ENCODE measurements at places on chromosomes 2 and 18.

DNA sequence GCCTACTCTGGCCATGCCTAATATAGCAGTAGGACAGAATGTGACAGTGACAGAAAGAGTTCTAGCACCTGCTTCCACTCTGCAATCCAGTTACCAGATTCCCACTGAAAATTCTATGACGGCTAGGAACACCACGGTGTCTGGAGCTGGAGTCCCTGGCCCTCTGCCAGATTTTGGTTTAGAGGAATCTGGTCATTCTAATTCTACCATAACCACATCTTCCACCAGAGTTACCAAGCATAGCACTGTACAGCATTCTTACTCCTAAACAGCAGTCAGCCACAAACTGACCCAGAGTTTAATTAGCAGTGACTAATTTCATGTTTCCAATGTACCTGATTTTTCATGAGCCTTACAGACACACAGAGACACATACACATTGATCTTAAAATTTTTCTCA lies 45.2 kb upstream of the TTR start:
- no peak for DNase-seq

DNA sequence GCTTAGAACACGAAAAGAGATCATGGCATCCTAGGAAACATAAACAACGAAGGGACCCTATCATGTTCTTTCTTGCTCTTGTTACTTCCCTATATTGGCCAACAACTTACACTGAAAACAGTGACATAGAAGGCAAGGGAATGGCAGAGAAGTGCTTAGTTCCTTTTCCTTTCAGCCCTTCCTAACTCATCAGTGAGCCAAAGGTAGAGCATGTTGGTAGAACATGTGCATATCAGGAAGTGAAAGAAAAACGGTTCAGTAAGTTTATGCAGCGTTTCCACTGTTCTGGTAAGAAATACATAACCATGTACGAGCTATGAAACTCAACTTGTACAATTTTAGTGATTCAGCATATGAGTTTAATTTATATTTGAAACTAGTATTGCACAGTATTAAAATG lies 21.7 kb downstream of the AKAIN1 start:
- DNase-seq = no peak

DNA sequence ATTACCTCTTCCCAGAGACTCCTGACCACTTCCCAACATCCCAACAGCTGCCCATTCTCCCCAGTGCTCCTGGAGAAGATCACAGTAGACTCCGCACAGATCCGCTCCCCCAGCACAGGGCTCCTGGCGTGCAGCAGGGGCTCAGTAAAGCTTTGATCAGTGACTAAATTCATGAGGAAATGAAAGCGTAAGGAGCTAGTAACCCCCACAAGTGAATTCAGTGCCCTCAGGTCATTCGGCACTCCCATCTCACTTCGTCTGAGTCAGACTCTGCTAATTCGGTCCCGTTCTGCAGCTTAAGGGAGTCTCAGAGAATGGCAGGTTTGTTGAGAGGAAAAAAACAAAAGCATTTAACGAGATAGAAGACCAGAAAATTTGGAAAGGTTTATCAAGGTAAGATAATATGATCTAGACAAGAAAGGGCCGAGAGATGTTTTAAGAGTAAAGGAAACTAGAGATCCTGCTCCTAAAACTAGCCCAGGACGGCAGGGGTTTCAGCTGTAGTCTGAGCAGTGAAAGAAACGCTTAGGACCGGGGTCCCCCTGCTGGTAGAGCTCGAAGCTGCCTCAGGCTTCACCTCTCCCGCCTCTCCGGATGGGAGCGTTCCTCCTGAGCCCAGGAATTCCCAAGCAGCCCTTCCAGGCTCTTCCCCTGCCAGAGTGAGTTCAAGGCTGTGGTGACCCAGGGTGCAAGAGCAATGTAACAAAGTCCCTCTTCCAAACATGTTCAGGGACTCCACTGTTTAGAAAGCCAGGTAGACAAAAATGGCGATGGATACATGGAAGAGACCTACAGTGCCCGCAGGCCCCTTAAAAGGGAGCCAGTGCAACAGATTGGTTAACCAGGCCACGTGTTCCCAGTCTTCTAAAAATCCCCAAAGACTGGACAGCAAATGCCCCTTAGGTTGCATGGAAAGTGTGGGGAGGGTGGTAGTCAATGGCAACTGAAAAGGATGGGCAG lies 127.3 kb downstream of the DNER start:
- DNase-seq = peak; percentile 89

GRCh38 chr2:187390891-187391290 lies 57.2 kb downstream of the CALCRL start:
- DNase-seq = no peak

GRCh38 chr2:181356526-181357130 lies 100.6 kb upstream of the ITGA4 start:
- no peak for DNase-seq

DNA sequence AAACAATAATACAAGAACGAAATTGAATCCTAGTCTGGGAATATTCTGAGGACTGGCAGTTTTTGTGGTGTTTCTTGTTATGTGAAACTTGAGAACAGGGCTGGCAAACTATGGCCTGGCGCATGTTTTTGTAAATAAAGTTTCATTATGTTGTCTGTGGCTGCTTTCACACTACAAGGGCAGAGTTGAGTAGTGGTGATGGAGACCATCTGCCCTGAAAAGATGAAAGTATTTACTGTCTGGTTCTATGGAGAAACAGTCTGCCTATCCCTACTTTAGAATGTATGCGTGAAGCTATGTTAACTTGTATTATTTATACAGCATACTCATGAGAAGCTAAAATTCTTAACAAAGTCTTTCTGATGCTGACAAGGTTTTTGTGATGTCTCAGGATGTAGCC lies 351.9 kb downstream of the LRRTM1 start:
- no peak for DNase-seq

DNA sequence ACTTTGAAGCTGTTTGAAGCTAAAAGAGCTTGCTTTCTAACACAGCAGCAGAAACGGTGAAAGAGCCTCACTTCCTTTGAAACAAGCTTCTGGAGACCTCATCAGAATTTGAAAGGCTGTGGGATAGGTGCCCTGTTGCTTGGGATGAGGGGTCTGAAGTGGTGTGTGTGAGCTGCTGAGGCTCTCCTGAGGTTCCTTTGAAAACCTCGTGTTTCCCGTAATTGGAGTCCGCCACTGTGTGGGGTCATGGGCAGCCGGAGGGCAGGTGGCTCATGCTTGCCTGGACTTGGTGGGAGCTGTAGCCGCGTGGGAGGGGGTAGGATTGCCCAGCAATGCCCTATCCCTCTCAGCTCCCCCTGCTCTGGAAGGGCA lies 34.4 kb downstream of the CABLES1 start:
- no peak for DNase-seq

GRCh38 chr2:213233438-213234330 lies 50.6 kb upstream of the SPAG16 start:
- no peak for DNase-seq

DNA sequence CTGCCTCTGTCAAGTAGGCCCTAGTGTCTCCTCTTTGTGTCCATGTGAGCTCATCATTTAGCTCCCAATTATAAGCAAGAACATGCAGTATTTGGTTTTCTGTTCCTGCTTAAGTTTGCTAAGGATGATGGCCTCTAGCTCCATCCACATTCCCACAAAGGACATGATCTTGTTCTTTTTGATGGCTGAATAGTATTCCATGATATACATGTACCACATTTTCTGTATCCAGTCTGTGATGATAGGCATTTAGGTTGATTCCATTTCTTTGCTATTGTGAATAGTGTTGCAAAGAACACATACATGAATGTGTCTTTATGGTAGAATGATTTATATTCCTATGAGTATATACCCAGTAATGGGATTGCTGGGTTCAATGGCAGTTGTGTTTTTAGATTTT lies 263.2 kb downstream of the PARD3B start:
- no peak for DNase-seq

DNA sequence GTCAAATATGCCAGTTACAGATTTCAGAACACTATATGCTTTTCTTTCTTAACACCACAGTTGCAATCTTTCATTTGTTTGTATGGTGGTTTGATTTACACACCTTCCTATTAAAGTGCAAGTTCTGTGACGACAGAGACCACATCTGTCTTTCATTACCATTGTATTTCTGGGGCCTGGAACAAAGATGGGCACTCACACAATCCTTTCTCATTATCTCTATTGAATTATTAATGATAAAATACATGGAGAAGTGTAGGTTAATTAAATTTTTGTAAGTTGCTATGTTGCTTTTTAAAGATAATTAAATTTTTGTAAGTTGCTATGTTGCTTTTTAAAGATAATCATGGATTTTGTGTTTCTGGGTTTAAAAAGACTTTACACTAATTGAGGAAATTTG lies 79.9 kb downstream of the KCTD18 start:
- no peak for DNase-seq

Measured in midbrain (tissue), 1 donor.